Fibroblast of villous mesenchyme (primary cell): ENCODE measurements at places on chromosomes 1 and 21.

DNA sequence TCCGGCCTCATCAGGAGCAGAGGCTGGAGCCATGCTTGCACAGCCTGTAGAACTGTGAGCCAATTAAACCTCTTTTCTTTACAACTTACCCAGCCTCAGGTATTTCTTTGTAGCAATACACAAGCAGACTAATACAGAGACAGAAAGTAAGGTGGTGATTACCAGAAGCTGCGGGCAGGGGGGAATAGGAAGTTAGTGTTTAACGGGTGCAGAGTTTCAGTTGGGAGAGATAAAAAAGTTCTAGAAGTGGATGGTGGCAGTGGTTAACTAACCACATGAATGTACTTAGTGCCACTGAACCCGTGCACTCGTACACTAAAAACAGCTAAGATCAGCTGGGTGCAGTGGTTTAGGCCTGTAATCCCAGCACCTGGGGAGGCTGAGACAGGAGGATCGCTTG, 80.4 kb upstream of the TARDBP start:
- DNase-seq: no peak

GRCh38 chr21:23021481-23021880, 2023.3 kb downstream of the NCAM2 start:
- no peak for DNase-seq

GRCh38 chr1:87113313-87113712, 198.9 kb downstream of the HS2ST1 start:
- peak; percentile 95 for DNase-seq

DNA sequence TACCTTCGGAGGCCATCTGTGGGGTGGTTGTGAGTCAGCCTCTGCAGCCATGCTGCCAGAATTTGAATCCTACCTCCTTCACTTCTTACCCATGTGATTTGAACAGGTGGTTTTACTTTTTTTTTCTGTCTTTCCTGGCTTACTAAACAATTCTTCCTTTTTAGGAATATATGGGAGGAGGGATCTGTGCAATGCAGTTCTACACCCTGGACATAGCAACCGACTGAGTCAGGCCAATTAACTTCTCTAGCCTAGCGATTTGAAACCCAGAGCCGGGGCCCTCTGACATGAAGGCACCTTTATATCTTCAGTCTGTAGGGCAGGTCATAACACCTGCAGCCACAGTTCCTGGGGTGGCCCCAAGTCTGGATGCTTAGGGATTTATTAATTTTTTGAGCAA, 83.6 kb downstream of the ST6GALNAC3 start:
- DNase-seq: no peak

DNA sequence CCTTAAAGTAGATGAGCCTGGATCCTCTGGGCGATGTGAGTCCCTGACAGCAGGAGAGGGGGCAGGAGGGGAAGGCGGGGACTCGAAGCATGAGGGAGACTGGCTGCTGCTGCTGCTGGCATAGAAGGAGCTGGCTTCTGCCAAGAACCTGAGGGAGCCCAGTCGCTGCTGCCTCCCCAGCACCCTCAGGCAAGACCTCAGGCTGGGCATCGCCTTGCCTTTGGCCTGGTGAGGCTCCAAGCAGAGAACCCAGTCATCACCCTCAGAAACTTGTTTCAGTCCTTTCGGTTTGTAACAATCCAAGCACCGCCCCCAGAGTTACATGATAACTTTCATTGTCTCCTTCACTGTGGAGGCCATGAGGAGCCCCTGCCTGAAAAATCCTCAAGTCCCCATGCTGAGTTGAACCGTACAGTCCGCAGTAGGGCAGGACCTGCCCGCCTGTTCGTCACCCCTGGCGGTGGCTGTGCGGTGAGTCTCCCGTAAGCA, 38.8 kb downstream of the POFUT2 start:
- DNase-seq: no peak

DNA sequence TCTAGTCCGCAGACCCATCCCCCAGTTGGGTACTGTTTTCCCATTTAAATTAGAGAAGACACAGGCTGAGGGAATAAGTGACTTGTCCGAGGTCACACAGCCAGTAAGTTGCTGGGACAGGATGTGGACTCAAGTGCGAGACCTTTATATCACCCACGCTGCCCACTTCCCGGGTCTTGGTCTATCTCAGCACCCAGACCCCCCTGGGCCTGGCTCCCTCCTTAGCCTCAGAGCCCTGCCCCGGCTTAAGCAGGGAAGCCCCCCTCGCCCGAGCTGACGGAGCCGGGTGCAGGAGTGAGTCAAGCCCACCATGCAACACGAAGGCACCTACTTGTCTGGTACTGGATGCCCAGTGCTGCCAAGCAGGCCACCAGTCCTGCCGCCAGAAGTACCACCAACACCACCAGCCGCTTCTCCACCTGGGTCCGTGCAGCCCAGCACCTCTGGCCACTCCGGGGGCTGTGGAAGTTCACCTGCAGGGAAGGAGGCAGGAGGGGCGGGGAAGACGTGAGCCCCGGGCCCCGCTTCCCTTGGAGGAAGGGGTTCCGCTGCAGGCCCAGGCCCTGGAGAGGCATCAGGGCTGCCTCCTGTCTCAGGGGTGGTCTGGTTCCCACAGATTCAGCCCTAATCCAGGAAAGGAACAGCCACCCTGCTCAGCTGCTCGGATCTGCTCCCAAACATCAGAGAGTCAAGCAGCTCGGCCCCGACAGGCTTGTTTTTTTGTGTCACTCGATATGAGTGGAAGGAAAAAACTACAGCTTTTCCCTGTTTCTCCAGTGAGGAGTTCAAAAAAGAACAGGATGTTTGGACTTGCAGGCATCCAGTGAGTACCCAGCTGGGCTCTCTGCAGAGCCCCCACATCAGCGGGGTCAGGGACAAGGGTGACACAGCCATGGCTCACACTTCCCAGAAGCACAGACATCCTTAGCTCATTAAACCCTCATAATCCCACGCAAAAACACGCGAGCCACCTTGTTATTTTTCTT, 11.1 kb downstream of the ECE1 start:
- peak; percentile 50 for DNase-seq

DNA sequence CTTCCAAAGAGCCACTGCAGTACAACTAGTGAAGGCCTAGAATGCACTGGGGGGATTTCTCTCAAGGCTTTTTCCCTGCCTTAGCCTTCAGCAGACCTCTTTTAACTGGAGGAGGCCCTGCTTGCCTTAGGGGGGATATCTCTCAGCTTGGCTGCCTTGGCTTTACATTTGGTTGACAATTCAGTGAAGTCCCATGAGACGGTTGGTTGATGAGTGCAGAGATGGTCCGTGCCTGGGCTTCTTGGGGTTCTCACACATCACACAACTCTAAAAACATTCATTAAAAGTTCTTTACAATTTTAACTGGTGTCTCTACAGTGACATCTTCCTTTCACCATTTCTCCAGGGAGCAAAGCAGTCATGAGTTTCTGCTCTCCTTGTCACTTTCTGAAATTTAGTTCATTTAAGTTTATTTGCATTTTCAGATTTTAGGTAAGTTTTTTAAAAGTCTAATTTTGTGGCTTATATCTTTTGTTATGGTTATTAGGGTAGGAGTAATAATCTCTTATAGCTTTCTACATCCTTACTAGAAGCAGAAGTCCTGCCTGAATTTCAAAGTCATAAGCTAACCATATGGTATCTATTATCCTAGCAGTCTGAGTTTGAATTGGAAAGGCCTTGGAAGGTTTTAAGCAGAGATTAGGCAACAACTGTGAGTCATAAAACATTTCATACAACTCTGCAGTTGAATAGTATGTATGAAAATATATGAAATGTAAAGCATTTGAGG, 487.6 kb downstream of the DPYD start:
- DNase-seq: peak; percentile 83

DNA sequence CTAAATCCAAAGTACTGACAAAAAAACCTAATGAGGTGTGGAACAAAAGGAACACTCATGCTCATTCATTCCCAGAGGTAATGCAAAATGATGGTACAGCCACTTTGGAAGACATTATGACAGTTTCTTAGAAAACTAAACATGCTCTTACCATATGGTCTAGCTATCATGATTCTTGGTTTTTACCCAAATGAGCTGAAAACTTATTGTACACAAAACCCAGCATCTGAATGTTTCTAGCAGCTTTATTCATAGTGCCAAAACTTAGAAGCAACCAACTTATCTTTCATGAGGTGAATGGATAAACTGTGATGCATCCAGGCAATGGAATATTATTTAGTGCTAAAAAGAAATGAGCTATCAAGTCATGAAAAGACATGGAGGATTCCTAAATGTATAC, 318.4 kb upstream of the OLFM3 start:
- no peak for DNase-seq

DNA sequence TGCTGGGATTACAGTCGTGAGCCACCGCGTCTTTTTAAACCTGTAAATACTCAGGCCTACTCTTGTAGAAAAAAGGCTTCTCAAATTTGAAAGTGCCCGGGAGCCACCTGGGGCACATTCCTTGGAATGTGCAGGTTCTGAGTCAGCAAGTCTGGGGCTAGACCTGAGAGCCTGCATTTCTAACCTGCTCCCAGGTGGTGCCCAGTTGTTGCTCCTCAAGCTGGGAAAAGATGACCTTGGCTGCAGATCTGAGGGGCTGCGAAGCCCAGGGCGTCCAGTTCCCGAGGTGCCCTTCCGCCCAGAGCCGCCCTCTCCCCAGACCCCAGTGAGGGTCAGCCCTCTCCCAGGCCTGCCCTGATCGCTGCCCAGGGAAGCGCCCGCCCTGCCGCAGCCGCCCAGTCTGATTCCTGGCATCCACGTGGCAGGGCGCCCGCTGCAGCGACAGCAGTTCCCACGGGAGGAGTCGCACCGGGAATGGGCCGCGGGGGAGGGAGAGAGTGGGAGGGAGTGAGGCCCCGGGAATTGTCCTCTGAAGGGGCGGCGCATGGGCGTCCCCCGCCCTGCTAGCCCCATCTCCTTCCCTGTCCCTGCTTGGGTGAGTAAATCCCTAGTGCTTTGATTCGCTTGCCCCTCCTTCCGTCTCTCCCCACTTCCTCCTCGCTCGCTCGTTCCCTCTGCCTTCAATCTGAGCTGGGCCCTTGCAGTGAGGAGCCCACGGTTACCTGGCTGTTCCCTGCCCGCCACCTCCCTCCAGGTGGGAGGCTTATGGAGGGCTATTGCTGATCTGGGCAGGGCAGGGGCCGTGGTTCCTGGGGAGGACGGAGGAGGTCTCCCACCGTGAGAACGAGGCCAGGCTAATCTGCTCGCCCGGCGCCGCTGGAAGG, 18.8 kb upstream of the TENT5B start:
- DNase-seq: peak; percentile 86

DNA sequence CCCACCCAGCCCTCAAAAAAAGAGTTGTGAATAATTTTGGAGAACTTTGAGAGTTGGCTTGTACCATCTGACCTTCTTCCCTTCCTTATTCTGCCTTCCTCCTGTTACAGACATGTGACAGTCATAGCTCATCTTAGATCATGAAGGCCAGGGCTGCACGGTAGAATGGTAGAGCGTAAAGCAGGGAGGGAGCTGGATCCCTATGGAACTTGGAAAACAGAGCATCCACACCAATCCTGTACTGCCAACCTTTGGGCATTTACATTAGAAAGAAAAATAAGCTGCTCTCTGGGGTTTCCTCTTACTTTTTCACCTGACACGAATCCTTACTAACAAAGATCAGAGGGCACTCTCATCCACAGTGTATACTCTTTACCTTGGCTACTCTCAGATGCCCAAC, 121.5 kb downstream of the GPR52 start:
- DNase-seq: no peak

DNA sequence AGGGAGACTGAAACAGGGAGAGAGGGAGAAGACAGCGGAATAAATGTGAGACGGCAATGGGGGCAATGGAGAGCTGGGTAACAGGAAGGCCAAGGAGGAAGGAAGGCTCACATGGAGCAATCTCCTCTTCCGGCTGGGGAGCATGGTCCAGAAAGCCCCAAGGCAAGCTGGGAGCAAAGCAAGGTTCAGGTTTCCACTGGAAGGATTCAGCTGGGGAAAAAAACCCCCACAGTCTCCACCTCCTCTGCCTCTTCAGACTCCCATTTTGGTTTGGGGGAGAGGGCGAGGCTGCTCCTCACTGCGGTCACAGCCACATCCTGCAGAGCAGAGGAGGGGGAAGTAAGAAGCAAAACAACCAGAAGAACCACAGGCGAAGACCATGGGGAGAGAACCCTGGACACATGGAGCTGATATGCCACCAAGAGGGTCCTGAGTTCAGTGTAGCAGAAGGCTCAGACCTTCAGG, 650 bp downstream of the TNFAIP8L2 start:
- no peak for DNase-seq

DNA sequence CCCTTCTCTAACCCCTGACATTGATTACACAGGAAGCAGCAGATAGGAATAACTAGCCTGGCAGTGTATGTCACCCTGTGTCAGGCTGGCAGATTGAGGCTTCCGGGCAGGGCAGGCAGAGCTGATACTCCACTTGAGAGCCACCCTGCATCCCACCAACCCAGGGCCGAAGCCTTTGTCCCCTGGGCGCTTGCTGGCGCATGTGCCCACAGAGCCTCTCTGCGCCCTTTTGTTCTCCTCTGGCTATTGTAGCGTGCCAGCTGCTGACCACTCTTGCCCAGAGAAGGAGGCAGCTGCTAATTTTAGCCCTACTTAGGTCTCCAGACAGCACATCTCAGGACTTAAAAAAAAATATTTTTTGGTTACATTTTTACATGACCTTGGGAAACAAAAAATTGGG, 304.9 kb downstream of the HHAT start:
- DNase-seq: no peak

DNA sequence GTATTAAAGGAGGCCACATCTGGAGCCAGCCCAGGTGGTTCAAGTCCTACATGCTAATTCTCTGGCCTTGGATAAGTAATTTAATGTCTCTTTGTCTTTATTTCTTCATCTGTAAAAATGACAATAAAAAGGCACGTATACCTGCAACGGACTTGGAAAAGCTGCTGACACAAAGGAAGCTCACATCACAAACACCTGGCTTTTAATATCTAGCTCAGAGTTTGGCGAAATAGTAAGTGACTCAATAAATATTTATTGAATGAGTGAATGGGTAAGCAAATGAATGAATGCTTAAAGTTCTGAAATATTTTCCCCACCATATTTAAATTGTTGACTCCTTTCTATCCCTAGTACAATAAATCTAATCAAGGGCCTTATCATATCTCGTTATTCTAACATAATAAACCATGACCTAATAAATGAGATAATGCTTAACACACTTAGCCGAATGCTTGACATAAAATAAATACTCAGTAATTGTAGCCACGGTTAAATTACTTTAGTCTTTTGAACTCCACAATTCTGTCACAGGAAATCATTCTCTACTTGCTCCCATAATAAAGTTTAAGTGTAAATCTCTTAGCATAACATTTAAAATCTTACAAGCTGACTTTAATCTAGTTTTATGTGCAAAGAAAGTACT, 74.7 kb upstream of the PALMD start:
- no peak for DNase-seq

GRCh38 chr1:153389973-153390879, 647 bp downstream of the S100A8 start:
- DNase-seq: no peak

DNA sequence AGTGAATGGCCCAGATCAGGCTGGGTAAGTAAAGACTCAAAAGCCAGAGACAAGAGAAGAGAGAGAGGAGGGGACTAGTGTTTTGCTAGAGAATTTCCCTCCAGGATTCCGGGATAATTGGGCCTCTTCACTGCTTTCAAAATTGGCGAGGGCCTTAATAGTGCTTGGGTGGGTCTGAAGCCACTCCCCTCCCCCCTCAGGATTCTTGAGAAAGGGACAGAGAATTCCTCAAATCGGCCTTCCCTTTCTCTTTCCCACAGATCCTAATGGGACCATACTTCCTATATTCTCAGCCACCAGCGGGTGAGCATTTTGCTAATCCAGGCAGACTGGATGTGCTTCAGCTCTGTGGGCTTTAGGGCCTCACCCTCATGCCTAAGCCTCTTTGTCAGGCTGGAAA, 11.9 kb downstream of the SFN start:
- DNase-seq: no peak

- DNase-seq: no peak
These were observed 11.5 kb downstream of the PLA2G2D start for GRCh38 chr1:20107796-20108195.
